ENCODE measurements at places on chromosomes 3 and 15.

DNA sequence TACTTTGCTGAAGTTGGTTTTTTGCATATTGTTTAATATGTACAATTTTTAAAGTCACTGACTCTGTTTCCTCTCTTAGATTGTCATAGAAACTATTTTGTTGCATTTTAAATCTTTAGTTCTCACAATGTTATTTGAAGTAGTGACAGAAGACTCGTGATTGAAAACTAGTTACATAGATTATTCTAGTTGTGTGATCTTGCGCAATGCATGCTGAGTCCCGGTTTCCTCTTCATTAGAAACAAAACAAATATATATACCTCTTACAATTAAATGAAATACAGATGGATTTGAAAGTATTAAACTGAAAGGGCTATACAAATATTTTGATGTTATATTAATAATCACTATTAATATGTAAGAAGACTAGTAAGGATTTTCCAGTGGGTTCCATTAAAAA, 333.0 kb downstream of the LPP start:
- DNase-seq = no peak

DNA sequence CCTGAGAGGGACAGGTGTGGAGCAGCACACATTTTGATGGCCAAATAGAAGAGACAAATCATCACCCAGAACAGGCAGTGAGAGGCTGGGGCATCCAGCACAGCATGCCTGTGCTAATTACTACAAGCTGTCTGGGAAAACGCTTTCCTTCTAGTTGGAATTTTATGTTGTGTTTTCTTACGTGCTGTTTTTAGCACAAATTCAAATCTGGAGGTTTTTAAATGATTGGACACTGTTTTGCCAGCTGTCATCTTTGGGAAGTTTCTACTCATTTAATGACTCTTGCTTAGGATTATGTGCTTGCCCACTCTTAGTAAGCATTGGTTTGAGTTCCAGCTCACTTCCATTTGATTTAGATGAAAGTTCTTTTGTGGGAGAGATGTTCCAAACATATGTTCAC, 43.5 kb downstream of the EAF1 start:
- no peak for DNase-seq

- no peak for DNase-seq
Observed at GRCh38 chr3:53215816-53216215, 40.0 kb downstream of the TKT start.

DNA sequence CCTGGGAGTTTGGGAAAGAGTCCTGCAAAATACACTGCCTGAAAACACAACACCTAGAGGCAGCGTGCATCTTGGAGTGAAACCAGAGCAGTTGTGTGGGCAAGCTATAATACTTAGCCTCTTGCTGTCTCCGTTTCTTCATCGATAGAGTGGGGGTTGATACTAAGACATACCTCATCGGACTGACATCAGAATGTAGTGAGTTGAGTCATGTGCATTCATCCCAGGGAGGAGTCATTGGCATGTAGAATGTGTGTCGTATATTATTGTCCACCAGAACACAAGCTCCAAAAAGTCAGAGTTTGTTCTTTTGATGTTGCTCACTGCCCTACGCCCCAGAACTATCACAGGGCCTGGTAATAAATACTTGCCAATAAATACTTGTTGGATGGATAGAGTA, 4.3 kb downstream of the SNTN start:
- DNase-seq = no peak

DNA sequence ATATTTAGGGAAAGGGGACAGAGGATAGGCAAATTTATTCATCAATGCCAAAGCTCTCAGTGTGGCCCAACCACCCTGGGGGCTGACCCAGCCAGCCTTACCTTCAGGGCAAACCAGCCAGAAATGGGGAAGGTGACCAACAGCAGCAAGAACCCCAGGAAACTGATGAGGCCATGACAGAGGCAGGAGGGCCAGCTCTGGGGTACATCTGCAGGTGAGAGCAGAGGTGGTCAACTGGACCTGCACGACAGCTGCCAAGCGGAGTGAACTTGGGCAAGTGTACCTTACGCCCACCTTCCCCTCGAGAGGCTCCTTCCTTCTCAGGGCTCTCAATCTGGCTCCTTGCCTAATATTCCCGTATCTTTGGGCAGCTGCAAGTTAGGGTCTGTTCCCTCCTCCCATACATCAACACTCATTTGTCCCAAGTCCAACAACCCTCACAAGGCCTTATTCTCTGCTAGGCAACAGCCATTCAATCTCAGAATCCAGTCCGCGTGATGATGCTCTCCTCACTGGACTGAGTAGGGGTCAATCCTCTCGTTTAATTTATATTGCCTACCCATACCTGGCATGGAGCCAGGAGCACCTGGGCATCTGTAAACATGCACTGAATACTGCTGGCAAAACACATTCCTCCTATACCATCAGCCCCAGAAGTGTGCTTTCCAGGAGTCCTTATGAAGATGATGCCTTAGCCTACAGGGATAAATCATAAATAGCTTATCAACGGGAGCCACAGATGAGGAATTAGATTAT, 1.7 kb downstream of the STOML1 start:
- no peak for DNase-seq

- DNase-seq = no peak
Observed at GRCh38 chr3:130715616-130716015, 31.0 kb downstream of the PIK3R4 start.

DNA sequence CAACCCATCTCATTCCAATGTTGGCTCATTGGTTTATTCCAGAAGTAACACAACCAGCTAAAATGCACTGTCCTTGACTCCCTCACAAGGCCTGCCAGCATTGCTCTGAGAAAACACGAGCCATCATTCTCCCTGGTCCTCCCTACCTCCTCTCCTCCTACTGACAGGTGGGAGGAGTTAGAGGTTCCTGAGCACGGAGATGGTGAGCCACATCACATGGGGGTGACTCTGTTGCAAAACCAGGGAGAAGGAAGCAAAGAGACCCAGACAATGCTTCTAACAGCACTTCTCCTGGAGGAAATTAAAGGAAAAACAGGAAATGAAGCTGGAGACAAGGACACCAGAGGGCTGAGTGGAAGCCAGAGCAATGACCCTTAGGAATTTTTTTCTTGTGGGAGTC, 667.4 kb downstream of the NTRK3 start:
- no peak for DNase-seq

DNA sequence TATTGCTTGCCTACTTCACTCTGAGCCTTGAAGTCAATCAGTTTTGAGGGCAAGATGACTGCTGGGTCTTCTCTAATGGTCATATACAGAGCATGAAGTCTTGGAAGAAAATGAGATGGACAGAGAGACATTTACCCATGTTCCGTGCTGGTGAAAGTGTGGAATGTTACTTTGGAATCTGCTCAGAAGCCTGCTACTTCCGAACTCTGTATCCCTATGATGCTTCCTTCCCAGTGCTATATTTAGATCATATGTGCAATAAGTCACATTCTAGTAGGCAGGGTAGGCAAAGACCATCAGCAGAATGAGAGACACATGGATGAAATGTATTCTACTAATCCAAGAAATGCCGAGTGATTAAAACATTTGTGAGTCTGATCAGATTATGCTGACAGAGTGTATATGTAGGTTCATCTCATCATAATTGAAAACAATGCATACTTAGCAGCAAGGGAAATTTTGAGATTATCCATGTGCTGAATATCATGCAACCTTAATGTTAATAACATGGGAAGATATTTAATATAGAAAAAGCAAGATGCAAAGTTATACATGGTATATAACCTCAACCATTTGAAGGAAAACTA, 60.5 kb downstream of the RAB7A start:
- DNase-seq = no peak

GRCh38 chr3:194208709-194209108, 72.8 kb downstream of the HES1 start:
- no peak for DNase-seq

DNA sequence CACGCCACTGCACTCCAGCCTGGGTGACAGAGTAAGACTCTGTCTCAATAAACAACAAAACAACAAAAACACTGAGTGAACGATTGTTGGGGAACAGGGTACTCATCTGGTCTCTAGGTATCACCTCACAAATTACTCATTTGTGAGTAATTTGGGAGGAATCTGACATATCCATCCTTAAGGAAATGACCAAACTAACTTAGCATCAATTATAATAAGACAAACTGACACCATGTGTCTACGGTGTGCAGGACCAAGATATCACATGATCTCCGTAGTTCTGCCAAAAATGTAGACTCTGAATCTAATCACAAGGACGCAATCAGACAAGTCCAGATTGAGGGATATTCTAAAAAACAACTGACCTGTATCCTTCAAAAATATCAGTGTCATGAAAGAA, 12.0 kb upstream of the DAPK2 start:
- no peak for DNase-seq

- DNase-seq = peak; percentile 58
Observed at GRCh38 chr15:80234883-80235282, 17.1 kb downstream of the CTXND1 start.

- DNase-seq = peak; percentile 13
Observed at GRCh38 chr3:108239082-108239481, 16.9 kb upstream of the IFT57 start.

- peak; percentile 84 for DNase-seq
Observed at GRCh38 chr3:50303013-50303815, at the start of gene HYAL1. TSS of gene HYAL1 (minus strand) at chr3:50303574. CDS start at chr3:50302956, 618 bp downstream.

- no peak for DNase-seq
Observed at GRCh38 chr15:29687204-29687815, 135.0 kb downstream of the TJP1 start.

DNA sequence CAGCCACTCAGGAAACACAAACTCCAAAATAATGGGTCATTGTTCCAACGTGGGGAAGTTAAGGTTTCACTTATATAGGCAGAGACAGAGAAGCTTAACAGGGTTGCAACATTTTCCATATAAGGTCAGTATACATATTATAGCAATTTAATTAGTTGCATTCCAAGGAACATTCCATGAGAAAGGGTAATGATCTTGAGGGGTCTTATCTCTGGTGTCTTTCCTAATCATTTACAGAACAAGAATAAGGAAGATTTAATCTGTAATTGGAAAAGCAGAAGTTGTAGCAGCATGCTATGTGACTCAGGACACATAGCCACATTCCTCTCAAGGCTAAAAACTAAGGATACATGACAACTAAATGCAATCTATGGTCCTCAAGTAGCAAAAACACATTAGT, 4.9 kb downstream of the MNS1 start:
- DNase-seq = peak; percentile 74

DNA sequence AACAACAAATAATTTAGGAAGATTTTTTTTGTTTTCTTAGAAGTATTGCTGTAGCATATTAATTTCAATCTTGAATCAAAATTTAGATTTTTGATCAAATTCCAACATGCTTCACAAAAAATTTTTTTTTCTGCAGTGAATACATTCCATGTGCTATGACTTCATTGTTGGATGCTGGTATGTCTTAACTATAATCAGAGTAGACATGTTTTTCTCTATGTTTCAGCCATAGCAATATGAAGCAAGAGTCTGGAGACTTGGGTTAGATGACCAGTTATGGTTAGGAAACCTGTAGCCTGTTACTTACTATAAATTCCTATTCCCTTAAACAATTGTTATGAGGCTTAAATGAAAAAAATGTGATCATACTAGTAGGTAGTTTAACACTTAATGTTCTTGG, 176.1 kb upstream of the CHL1 start:
- no peak for DNase-seq

GRCh38 chr3:74302281-74302680, 312.2 kb downstream of the CNTN3 start:
- no peak for DNase-seq

- DNase-seq = peak; percentile 55
Observed at GRCh38 chr3:145094355-145094941, 1066.5 kb downstream of the PLOD2 start.

DNA sequence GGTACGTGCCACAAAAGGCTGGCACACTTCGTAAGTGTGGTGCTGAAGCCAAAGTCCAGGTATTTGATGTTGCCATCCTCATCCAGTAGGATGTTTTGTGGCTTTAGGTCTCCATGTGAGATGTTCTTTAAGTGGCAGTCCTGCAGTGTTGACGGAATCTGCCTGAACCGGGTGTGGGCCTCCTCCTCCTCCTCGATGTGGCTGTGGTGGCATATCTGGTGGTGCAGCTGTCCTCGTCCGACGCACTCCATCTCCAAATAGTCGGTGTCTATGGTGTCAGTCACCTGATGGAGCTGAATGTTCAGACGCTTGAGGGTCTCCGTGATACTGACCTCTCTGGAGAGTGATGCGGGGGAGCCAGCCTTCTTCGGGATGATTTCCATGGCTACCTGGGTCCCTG, 30.5 kb upstream of the ACAD9 start:
- no peak for DNase-seq

DNA sequence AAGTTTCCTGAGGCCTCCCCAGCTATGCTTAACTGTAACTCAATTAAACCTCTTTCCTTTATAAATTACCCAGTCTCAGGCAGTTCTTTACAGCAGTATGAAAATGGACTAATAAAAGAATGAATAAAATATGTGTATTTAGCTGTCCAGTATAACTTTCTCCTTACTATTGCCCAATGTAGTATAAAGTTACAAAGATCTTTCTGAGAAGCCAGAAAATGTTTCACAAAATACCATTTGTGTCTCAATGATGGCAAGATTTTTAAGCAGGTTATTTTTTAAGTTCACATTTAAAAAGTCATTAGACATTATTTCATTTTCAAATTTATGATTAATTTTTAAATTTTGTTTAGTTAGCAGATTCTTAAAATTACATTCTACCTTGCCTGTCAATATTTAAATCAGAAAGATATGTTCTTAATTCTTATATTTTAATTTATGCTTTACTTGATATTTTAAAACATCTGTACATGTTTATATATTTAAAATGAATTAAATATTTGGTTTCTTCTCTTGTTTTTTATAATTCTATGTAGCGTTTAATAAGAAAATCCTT, 189.2 kb downstream of the GBE1 start:
- DNase-seq = no peak

GRCh38 chr3:179463319-179463718, 12.0 kb upstream of the GNB4 start:
- no peak for DNase-seq

- DNase-seq = no peak
Observed at GRCh38 chr3:120492103-120492502, 41.3 kb upstream of the FSTL1 start.

DNA sequence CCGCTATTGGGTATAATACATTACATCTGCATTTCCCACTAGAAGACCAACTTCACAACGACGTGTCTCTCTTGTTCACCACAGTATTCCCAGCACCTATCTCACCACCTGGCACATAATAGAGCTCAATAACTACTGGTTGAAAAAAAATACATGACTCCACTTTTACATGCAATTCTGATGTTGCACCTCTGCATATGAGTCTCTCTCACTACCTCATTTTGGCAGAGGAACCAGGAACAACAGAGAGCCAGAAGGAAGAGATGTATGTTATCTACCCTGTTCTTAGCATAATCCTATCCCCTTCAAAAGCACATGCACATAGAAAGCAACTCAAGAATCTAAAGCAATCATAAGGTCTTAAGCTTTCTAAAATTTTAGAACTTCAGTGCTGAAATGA, 61.6 kb downstream of the SHQ1 start:
- no peak for DNase-seq
